ENCODE measurements at places on chromosomes 2 and 18.

DNA sequence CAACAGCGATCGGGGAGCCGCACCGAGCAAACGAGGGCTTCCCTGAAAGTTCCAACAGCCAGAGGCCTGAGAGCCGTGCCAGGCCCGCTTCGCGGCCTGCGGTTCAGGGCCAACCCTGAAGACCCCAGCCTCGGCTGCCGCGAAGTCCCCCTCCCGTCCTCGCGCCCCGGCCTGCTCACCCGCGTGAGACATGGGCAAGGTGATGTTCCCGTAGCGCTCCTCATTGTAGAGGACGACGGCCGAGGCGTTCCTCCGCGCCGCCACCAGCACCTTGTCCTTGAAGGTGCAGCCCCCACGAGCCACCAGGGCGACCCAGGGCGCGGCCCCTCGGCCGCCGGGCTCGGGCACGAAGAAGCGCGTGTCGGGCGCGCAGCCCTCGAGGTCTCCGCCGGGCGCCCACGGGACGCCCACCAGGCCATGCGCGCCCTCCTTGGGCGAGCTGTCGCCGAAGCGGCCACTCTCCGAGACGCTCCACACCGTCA lies 510 bp downstream of the RNF149 start:
- no peak for DNase-seq

GRCh38 chr2:120470041-120470965 lies 124.4 kb downstream of the INHBB start:
- DNase-seq: no peak

- DNase-seq: no peak
Observed at GRCh38 chr2:209348433-209348832, 75.4 kb upstream of the MAP2 start.

GRCh38 chr18:8435376-8435775 lies 173.9 kb upstream of the RAB12 start:
- no peak for DNase-seq

GRCh38 chr2:21819454-21819853 lies 695.7 kb downstream of the TDRD15 start:
- no peak for DNase-seq

DNA sequence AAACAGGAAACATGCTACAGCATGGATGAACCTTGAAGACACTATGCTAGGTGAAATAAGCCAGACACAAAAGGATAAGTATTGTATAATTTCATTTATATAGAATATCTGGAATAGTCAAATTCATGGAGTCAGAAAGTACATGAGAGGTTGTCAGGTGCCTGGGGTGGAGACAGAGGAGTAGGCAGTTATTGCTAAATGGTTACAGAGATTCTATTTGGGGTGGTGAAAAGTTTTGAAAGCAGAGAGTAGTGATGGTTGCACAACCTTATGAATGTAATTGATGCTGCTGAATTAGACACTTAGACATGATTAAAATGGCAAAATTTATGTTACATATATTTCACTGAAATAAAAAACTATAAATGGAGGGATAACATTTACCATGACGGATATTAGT lies 197.4 kb downstream of the VAPA start:
- no peak for DNase-seq

GRCh38 chr2:86337244-86337835 lies at the start of gene REEP1:
Gene REEP1 (minus strand): TSS chr2:86337626. CDS start chr2:86337510, 116 bp downstream.
- no peak for DNase-seq

DNA sequence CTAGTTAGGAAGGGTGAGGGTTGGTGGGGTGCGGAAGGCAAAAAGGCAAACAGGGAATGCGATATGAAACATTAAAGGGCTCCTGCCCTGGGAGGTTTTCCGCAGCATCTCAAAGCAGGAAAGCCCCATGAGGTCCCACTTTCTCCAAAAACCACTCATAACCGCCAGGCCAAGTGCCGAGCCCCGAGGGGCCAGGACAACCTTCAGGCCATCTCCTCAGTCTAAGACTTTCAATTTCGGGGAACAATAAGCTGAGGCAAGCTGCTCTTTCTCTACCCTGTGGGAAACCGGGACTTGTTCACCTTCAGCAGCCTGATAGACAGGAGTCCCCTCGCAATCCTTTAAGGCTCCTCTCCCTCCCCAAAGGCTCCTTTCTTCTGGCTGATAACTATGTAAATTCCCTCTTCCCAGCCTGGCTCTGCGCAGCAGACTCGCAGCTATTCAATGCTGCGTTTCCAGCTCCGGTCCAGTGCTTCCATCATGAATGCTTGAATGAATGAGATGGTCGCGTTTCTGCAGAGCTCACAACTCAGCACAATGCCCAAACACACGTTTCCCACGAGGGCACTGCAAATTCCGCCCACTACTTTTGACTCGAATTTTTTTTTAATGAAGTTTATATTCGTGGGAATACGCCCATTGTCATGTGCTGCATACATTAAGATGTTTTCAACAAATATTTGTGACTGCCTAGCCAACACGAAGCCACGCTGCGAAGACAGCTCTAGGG lies 1.4 kb downstream of the LAMA1 start:
- DNase-seq: no peak

- no peak for DNase-seq
Observed at GRCh38 chr2:227865291-227865690, 6.1 kb upstream of the DAW1 start.

- DNase-seq: no peak
Observed at GRCh38 chr18:58044370-58045241, 580 bp downstream of the NEDD4L start.
